ENCODE measurements at places on chromosomes 16 and 17. TPM values are rescaled to one million over a fixed set of nuclear protein-coding genes. Genes with fewer than 3 reads are reported as not detected.

DNA sequence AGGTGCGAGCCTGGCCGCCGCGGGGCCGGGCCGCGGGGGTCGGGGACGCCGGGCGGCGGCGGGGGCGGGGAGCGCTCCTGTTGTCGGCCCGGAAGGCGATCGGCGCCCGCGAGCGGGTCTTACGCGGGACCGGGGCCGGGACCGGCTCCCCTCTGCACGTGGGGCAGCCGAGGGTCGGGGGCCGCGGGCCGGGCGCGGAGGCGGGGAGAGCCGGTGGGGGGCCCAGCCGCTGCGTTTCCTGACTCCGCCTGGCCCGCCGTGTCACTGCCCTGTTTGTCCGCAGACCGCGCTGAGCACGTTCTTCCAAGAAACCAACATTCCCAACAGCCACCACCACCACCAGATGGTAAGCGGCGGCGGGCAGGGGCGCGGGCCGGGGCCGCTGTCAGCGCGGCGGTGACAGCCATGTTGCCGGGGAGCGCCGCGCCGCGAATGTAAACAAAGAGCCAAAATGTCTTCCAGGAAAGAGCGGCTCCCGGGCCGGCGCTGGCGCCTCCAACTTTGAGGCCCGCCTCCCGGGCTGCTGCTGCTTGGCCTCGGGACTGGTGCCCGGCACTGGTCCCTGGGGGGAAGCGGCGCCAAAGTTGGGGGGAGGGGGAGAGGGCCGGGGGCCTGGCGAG is 586 bp downstream of the UBALD2 start:
- peak; percentile 86 for DNase-seq

DNA sequence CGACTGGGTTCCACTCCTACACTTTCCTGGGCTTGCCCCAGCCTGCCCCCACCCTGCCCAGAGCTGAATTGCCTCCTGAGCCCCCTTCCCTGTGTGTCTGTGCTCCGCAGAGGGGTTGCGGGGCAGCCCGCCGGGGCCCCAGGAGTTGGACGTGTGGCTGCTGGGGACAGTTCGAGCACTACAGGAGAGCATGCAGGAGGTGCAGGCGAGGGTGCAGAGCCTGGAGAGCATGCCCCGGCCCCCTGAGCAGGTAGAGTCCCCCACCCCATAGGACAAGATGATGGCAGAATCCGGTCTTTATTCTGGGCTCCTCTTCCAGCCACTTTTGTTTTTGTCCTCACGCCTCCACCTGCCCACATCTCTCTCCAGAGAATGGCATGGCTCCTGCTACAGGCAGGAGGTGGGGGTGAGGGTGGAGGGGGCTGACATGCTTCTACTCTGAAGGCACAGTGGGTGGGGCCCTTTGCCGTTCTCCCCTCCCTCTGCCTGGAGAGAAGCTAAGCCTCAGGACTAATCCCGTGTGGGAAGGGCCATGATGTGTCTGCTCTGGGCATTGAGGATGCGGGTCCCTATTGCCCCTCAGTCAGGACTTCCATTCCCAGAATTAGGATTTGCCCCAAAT is 3.5 kb downstream of the ACBD4 start:
- no peak for DNase-seq

Gene FBXW10
- not detected for total RNA-seq

DNA sequence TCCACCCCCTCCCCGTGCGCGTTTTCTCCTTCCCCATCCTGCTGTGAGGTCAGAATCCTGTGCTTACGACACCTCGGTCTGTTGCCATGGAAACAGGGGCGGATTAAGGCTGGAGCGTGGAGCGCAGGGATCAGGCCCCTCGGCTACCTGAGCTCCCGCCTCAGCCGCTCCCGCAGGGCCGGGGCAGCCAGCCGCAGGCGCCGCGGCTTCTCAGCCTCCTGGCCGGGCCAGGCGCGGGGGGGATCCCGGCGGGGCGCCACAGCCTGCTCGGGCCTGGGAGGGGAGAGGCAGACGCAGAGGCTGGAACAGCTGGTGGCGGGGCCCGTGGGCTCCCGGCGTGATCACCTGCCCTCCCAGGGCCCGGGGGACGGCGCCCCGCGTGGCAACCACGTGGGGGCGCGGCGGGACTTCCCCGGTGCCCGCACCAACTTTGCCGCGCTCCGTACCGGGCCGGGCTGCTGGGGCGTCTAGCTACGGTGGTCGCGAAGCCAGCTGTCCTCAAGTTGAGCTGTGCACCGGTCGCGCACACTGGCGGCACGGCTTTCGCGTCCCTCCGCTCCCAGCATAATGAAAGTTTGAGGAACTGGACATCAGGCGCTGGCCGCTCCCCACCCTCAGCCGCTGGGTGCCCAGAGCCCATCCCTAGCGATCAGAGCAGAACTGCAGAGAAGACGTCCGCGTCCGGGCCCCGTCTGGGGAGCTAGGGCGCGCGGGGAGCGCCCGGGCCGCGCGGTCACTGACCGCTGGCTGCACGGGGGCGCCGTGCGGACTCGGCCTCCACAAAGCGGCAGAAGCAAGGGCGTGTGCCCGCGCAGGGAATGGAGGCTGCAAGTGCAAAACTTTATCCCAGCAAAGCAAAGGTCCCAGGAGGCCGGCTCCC is 1.2 kb downstream of the RTN4RL1 start:
- peak; percentile 81 for DNase-seq

Gene TBX6
- total RNA-seq, result 0.54 TPM

Gene C17orf50
- not detected for total RNA-seq

- peak; percentile 27 for DNase-seq
Measured at GRCh38 chr16:12587646-12588277, 215.9 kb downstream of the CPPED1 start.

DNA sequence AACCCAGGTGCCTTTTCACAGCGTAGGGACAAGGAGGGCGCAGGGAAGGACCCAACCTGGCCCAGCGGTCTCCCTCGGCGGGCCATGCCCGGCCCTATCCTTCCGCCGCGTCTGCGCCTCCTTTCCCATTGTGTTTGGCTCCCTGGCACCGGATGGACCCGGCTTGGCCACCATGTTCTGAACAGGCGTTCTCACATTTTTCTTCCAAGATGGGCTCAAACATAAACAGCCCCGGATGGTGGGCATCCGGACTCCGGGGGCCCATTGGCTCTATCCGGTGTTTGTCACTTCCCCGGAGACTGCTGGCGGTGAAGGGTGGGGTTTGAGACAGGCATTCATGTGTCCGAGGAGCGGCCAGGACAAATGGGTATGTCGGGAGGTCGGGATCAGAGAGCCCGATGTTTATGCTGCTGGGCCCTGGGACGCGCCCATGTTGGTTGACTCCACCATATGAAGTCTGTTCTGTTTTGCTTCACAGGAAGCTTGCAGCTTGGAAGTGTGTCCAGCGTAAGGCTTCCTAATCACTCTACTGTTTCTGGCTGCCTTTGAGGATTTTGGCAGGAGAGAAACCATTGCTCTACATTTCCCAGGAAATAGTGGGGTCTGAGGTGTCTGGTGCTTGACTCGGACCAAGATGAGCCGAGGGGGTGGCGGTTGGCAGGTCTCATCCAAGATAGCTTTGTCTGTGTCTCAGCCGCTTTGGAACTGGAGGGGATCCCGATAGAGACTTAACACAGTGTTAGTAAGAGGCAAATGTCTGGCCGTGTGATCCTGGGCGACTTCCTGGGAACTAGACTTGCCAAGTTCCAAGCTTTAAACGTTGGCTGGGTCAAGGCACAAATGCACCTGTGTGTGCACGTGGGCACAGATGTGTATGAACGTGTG is 188.3 kb downstream of the IRF8 start:
- peak; percentile 65 for DNase-seq

DNA sequence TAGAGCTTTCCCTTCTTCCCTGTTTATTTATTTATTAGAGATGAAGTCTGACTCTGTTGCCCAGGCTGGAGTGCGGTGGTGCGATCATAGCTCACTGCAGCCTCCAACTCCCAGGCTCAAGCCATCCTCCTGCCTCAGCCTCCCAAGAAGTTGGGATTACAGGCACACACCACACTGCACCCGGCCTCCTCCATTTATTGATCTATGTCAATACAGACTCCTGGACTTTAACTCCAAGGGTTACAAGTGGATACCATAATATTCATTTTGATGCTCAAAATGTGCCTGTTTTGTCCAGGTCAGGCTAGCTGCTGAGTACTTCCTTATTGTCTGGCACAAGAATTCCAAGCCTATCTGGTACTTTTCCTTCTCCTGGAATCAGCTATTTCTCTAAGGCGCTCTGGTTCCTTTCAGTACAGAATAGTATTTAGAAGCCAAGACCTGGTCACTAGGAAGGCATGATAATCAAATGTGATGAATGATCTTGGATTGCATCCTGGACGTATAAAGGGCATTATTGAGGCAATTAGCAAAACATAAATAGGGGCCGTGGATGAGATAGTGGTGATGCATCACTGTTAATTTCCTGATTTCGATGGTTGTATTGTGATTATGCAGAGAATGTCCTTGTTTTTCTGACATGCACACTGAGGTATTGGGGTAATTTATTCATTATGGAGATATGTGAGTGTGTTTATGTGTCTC is 21.7 kb downstream of the IL4R start:
- no peak for DNase-seq

DNA sequence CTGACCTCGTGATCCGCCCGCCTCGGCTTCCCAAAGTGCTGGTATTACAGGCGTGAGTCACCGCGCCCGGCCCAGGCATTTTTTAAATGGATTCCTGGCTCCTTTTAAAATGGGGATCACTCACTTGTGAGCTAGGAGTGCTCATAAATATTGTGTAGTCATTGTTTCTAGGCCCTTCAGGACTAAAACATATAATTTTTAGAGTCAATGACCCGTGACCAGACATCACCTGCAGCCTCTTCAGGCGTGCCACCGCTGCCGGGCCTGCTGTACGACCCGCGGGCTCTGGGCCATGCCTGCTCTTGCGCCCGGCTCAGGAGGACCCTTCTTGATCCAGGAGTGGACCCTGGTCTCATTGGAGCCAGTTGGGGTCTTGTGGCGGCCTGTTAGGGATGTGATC is 30.8 kb downstream of the EFCAB5 start:
- DNase-seq, result no peak

- no peak for DNase-seq
Measured at GRCh38 chr17:65532101-65532890, 29.2 kb downstream of the AXIN2 start.

DNA sequence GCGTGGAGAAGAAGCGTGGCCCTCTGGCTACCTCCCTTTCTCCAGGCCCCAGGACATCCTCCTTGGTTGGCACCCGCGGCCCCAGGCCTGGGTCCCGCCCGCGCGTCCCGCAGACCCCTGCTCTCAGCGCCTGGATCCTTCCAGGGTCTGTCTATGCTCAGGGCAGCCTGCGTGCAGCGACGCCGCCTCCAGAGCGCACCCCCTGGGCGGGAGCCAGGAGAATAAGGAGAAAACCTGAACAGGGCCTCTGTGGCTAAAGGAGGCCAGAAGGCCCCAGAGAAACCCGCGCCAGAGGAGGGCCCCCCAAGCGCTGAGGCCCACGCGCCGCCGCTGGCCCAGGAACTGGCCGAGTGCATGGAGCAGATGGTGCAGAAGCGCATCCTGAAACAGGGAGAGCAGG is 40.4 kb upstream of the DNAJA2 start:
- no peak for DNase-seq

Gene MYL4
- total RNA-seq, result not detected

- no peak for DNase-seq
Measured at GRCh38 chr16:35391328-35391727, 1931.9 kb downstream of the TP53TG3F start.

Gene C1QTNF1
- 14.8 TPM for total RNA-seq

DNA sequence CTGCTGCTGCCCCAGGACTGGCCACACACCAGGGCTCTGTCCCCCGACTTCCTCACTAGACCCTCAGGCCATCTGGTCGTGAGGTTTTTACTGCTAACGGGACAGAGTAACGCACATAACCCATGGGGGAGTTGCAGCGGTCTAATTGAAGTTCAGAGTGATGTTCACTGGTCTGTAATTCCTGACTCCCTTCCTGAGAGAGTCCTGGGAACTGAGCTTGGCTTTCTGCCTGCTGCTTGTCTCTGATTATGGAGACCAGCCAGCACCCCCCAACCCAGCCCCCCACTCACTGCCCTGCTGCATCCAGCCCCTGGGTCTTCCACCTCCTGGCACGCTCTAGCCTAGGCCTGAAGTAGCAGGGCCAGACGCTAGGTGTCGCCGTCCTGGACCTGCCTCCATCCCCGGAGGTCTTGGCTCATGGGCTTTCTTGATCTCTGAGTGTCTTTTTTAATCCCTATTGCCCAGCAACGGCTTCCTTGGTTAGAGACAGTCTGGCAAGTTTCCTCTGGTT is 192.9 kb downstream of the CCDC182 start:
- no peak for DNase-seq

DNA sequence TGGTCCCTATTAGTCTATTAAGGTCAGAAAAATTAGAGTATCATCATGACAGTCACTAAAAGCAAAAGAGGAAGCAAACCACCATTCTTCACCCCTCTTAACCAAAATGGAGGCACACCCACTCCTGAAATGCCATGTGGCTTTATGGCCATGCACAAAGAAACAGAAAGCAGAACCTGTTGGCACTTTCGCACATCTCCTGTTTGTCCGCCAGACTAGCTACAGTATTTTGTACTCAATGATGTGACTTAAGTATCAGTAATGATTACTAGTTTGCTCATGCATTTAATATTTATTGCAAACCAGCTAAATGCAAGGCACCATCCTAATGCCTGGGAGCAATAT is 70.2 kb upstream of the GNAO1 start:
- no peak for DNase-seq

DNA sequence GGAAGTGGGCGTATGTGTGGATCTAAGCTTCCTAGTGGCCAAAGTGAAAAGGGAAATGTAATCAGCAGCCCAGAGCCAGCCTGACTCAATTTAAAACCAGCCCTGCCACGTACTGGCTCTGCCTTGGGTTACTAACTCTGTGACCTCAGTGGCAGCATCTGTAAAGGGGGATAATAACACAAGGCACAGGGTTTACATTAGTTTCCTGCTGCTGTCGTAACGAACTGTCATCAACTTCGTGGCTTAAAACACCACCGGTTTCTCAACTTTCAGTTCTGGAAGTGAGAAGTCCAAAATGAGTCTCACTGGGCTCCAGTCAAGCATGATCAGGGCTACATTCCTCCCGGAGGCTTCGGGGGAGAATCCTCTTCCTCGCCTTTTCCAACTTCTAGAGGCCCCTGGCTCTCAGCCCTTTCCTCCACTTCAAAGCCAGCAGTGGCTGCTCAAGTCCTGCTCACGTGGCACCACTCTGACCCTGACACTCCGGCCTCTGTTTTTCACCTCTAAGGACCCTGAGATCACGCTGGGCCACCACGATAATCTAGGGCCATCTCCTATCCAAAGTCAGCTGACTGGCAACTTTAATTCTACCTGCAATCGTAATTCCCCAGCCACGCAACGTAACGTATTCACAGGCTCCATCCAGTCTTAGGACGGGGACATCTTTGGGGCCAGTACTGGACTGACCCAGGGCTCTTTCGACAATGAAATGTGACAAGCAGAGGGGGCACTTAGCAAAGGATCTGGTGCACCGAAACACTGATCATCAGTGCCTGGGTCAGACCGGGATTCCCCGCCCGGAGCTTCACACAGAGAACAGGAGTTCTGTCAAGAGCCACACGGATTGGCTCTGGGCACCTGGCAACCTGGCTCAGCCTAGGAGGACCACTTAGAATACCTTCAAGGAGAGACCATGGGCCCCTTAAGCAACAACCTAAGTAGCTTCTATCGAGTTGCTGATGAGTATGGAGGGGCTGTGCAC is 14.5 kb downstream of the TMC6 start:
- DNase-seq, result no peak

DNA sequence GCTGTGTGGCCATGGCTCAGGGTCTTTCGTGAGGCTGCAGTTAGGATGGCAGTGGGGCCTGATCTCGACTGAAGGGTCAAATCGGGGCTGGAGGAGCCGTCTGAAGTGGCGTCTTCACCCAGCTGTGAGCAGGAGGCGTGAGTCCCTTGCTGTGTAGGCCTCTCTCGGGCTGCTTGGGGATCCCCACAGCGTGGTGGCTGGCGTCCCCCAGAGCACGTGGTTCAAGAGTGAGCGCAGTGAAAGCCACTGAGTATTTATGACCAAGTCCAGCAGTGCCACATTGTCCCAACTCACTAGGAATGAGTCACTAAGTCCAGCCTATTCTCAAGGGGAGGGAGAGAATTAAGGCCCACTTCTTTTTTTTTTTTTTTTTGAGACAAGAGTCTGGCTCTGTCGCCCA is 11.7 kb upstream of the TCF25 start:
- no peak for DNase-seq
